Stimulated activated CD4-positive, alpha-beta T cell treated with anti-CD3 and anti-CD28 coated beads, Interleukin-12 subunit alpha, Interleukin-12 subunit beta, amount 100 ng/mL, for 4 hours (primary cell): ENCODE measurements at places on chromosomes 1 and 21.

DNA sequence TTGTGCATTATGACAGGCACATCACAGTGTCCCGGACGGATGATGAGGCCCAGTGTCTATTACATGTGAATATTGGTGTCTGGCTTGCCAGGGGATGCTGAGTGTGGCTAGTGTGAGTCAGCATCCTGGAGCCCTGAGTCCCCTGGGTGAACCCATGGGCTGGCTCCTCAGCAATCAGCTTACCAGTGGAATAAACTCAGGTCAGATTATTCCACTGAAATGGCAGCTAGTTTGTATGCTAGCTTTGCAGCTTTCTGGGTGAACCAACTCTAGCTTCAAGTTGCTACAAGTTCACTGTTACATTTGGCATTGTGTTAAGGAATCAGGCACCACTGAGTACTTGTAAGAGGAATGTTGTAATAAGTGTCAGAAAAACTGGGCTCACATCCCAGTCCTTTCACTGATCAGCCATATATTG is 23.9 kb upstream of the RPTN start:
- no peak for DNase-seq

DNA sequence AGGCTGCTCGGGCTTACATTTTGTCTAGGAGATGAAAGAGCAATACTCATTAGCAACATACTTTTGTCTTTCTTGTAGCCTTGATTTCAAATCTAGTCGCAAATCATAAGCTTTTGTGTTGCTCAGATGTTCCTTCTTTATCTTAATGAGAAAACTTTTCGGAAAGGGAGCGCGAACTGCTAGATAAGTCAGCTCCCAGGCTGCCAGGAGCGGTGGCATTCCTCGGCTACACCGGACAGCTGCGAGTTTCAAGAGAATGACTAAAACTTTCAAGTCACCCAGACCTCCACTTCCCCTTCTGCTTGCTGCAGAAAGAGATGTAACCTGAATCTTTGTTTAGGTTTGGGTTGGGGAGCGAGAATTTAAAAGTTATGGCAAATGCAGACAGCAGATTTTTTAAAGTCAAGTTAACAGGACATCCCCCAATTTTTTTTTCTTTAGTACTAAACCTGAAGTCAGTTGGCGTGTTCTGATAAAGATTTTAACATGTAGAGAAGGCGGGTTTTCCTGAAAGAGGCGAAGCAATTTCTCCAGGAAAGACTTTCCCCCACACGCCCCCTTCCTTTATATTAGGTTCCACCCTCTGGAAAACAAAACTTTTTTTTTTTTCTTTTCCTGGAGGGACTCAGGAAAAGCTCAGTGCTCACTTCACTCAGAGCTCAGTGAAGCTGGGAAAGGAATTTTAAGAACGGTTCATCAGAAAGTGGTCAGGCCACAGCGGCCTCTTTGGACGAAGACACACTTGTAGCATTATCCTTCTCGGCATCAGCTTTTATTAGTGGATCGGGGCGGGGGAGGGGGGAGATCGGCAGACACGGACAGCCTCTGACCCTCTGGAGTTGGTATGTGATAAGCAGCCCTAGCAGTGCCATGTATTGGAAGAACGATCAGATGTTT is at the start of gene LHX8:
Gene LHX8 (plus strand): TSS at position 639 of the 897 bp plus-strand sequence. CDS start 2,227 bp downstream, outside the sequence.
- DNase-seq = no peak

GRCh38 chr1:43832998-43833397 is 100.6 kb upstream of the ARTN start:
- DNase-seq = no peak

DNA sequence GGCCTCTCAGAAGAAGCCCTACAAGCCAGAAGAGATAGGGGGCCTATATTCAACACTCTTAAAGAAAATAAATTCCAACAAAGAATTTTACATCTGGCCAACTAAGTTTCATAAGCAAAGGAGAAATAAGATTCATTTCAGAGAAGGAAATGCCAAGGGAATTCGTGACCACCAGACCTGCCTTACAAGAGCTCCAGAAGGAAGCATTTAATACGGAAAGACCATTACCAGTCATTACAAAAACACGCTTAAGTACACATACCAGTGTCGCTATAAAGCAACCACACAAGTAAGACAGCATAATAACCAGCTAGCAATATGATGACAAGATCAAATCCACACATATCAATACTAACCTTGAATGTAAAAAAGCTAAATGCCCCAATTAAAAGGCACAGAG is 704.9 kb upstream of the CHRM3 start:
- no peak for DNase-seq

- DNase-seq = no peak
Observed at GRCh38 chr1:117271959-117272358, 61.2 kb upstream of the VTCN1 start.

DNA sequence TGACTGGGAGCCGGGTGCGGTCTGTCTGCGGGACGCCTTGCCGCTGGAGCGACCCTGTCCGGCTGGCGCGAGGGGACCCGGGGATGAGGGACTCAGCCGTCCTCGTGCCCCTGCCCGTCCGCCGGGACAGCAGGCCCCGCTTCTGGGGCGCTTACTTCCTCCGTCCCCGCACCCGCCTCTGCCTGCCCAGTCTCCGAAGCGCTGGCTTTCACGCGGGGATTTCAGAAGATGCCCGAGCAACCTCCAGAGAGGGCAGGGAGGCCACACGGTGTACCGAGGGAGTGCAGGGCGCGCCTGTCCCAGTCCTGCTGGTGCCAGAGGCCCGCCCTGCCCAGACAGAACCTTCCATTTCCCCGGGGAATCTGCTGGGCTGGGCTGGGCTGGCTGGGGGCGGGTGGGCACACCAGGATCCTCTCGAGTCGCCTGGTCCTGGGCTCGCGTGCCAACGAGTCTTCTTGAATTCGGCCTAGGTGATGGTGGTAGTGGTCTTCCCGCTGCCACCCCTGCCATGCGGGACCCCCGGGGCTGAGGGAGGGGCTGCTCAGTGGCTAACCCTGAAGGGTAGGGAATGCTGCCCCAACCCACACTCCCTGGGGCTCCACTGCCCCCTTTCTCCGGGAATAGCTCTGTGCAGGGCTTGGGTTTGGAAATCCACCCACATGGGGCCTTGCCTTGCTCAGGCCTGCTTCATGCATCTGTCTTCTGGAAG is 2.5 kb upstream of the TRPM2 start:
- no peak for DNase-seq

GRCh38 chr1:12171206-12172041 is 4.6 kb downstream of the TNFRSF1B start:
- no peak for DNase-seq

DNA sequence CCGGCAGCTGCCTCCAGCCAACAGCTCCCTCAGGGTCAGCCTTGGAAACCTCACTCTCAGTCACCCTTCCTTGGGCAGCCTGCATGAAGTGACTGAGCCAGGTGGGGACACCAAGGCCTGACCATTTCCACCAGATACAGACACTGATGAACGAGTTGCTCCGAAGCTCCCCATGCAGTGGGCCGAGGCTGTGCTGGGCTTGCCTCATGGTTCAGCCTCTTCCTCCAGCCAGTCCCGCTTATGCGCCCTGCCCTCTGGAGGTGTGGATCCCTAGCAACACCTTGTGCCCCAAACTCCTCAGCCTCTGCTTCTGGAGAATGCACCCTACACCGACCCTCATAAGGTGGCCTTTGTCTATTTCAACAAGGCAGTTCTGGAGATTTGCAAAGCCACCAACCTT is 236.0 kb downstream of the RRAGC start:
- no peak for DNase-seq

GRCh38 chr1:173570370-173571007 is 32.4 kb downstream of the SLC9C2 start:
- DNase-seq = no peak
